ENCODE measurements at places on chromosomes 7 and 10.
A peak's percentile ranks its signal among the peaks of the same experiment; 100 is the strongest.

- no peak for DNase-seq
Measured at GRCh38 chr10:133471300-133472109, 17.8 kb downstream of the SCART1 start.

DNA sequence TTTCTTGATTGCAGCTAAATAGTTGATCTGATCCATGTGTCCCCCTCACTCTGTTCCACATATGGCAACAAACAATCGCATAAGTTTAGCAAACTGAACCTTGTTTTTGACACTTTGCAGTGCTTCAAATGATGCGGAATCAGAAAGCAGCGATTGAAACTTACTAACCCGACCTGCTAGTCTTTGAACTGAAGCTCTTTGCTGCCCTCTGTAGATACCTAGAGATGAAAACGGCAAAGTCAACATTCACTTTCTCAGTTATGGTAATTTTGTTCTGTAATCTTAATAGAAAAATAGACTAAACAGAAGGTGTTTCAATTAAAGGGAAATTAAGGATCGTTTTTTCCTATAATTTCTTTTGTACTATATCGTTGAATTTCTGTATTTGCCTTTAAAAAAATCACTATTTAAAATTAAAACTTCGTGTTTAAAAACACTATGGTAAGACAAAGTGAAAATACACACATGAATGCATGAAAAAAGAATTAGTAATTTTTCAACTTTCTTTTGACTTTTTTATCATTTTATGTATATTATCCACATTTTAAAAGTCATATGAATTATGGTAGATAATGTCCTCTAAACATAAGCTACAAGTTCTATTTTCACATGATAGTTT, 276.5 kb downstream of the MAGI2 start:
- peak; percentile 34 for DNase-seq

DNA sequence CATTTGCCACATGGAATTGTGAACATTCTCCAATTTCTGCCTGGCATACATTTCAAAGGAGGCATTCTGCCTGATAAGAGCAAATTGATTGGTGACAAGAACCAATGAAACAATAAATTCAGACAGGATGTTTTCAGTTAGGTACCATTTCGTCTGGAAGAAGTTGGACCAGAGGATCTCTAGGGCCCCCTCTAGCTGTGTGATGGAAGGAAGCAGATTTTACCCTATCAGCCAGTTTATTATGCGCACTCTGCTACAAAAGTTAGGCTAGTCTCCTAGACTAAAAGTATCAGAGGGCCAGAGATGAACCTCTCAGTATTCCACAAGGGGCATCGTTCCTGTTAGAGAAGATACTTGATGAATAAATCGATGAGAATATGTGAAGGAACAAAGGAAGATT, 118.0 kb downstream of the BUB3 start:
- no peak for DNase-seq

DNA sequence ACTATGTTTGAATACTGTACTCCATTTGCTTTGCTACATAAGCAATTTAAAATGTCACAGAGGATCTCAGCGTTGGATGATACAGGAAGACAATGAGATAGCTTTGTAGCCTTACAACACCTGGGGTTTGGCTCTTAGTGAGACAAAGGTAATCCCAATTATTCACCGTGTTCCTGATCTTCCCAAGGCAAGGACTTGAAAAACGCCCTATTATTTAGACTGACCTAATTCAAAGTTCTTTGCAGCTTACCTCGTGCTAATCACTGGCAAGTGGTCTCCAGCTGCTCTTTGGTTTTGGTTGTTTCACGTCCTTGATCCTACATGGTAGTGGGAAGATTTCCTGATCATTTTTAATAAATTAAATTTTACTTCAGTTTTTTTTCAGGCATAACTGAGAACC, 23.0 kb upstream of the C7orf33 start:
- no peak for DNase-seq

DNA sequence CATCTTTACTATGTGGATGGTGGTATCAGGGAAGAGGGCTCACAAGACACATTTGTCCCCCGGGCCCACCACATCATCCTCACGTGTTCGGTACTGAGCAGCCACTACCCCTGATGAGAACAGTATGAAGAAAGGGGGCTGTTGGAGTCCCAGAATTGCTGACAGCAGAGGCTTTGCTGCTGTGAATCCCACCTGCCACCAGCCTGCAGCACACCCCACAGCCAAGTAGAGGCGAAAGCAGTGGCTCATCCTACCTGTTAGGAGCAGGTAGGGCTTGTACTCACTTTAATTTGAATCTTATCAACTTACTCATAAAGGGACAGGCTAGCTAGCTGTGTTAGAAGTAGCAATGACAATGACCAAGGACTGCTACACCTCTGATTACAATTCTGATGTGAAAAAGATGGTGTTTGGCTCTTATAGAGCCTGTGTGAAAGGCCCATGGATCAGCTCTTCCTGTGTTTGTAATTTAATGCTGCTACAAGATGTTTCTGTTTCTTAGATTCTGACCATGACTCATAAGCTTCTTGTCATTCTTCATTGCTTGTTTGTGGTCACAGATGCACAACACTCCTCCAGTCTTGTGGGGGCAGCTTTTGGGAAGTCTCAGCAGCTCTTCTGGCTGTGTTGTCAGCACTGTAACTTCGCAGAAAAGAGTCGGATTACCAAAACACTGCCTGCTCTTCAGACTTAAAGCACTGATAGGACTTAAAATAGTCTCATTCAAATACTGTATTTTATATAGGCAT, 9.1 kb upstream of the CSGALNACT2 start:
- peak; percentile 84 for DNase-seq

DNA sequence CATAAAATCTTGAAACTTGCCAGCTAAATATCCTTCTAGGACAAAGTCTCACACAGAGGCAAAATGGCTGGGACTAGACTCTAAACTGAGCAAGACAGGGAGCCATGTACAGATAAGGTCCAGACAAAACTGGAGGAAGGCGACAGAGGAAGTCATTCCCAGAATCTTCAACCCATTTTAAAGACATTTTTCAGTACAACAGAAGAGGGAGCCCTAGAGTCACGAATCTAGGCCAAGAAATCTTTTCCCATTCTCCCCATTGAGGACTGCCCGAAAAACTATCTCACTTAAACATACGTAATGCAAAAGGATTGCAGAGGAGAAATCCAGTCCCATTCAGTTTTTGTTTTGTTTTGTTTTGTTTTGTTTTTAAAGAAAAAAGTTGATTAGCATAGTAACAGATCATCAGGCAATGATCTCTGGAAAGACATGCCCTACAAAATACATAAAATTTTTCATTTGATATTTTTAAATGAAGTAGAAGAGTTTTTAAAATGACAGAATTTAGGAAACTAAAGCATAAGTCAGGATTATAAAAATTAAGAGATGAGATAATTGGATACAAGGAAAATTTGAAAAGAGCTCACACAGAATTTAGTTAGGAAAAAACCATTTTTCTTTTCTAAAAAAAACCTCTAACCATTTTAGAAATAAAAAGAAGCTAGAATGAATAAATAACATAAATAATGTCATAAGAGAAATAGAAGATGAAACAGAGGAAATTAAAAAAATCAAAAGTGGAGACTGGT, 16.9 kb upstream of the PRF1 start:
- DNase-seq, result no peak

DNA sequence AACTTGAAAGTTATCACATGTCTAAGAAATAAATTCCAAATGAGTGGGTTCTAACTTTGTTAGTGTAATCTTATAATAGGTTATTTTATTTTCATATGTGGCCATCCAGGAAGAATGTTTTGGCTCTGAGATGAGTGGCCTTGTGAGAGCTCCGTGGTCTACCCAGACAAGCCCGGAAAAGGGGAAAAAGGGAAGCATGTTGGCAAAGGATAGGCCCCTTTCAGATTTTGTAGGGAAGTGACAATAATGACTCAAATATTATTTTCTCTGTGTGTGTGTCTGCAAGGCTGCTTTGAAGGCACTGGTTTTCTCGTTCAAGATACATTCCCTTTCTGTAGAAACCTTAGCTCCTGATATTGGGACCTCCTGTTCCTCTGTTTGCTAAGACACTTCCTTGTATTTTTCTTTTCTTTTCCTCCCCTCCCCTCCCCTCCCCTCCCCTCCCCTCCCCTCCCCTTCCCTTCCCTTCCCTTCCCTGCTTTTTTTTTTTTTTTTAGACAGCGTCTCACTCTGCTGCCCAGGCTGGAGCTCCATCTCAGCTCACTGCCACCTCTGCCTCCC, 240.8 kb downstream of the LRMDA start:
- DNase-seq, result no peak

GRCh38 chr7:131552053-131552452, 4.4 kb downstream of the PODXL start:
- DNase-seq, result no peak

GRCh38 chr7:84271543-84271942, 77.0 kb upstream of the SEMA3A start:
- no peak for DNase-seq

GRCh38 chr10:21146436-21146789, 249.3 kb upstream of the NEBL start:
- no peak for DNase-seq

GRCh38 chr10:4383651-4384098, 442.3 kb upstream of the AKR1E2 start:
- DNase-seq, result no peak

DNA sequence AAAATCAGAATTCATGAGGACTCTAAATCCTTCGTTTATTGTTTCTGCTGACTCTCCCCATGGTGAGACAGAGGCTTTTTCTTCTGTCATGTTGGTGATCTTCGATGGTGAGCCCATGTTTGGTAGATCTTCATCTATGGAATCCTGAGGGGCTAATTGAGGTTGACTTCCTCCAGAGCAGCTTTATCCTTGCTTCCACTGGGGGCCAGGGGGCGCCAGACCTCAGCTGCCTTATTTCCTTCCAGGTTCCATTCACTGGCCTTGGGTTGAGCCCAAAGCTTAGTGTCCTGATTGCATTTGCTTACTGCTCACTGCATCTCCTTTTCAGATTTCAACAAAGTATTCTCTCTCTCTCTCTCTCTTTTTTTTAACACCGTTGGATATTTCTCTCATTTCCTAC, 80.7 kb downstream of the GCC1 start:
- peak; percentile 8 for DNase-seq

- DNase-seq, result no peak
Measured at GRCh38 chr7:5545222-5545914, 121.7 kb upstream of the TNRC18 start.

GRCh38 chr10:89393898-89394297, 1.5 kb downstream of the IFIT1 start:
- DNase-seq, result no peak

DNA sequence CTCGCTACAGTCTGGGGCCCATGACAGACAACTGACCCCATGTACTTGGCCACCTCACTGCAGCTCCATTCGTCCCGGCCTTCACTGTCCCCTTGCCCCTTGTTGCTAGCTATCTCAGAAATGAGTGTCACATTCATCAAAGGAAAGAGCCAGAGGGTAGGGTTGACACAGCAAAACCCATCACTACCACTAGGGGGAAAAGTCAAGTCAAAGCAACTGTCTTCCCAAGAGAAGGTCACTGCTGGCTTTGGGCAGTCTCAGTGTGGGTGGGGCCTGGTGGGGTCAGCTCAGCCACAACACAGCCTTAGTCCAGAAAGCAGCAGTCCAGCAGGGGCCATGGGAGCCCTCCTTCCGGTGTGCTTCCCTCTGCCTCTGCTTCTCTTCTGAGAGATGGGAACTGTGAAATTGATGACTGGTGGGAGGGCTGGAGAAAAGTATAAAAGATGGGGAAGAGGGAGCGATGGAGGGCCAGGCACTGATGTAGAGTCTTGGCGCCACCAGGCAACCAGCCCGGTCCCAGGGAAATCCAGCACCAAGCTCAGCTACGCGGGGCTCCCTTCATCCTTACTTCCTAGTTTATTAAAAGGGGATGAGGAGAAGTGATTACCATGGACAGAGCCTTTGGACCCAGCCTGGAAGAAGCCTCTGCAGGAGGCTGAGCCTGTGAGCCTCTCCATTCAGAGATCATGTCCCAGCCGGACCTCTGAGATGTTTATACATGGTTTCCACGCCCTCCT, 58.0 kb downstream of the PLXNA4 start:
- DNase-seq, result peak; percentile 34

- DNase-seq, result no peak
Measured at GRCh38 chr7:14196555-14196954, 207.1 kb upstream of the ETV1 start.

GRCh38 chr7:574661-575395, 55.2 kb upstream of the PDGFA start:
- DNase-seq, result no peak

DNA sequence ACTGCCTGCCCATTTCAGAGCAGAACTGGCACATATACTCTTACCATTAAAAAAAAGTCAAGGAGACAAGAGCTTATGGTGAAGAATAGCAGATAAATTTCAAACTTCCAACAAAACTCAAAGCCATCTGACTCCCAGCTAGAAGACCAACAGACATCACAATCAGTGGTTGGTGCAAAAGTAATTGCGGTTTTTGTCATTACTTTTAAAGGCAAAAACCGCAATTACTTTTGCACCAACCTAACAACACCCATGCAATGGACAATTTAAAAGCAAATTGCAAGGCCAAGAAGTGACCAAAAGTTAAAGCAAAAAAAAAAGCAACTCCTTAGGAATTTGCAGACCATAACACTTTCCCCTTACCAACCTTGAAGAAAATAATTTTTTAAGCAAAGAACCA, 18.8 kb downstream of the GLI3 start:
- DNase-seq, result no peak

DNA sequence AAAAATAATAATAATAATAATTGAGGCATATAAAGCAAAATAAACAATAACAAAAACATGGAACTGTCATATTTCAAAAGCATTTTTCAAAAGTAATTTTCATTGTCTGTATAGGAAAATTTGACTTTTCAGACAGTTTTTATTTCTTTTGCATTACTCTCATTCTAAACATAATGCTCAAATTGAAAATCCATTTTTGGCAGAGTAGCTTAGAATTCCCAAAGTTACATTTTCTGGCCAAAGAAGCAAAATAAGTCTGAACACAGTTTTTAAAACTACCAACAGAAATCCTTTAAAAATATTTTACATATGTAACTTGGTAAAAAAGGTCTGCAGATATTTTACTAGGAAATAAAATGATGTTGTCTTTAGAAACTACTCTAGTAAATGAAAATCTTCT, 535.4 kb downstream of the ANKRD7 start:
- DNase-seq, result no peak

GRCh38 chr7:115973406-115973805, 57.2 kb downstream of the TFEC start:
- no peak for DNase-seq

- DNase-seq, result no peak
Measured at GRCh38 chr10:98997596-98997995, 238.1 kb downstream of the HPSE2 start.

- no peak for DNase-seq
Measured at GRCh38 chr10:49598986-49599385, 11.1 kb upstream of the SLC18A3 start.

- DNase-seq, result no peak
Measured at GRCh38 chr7:70459546-70459945, 672.4 kb upstream of the GALNT17 start.

DNA sequence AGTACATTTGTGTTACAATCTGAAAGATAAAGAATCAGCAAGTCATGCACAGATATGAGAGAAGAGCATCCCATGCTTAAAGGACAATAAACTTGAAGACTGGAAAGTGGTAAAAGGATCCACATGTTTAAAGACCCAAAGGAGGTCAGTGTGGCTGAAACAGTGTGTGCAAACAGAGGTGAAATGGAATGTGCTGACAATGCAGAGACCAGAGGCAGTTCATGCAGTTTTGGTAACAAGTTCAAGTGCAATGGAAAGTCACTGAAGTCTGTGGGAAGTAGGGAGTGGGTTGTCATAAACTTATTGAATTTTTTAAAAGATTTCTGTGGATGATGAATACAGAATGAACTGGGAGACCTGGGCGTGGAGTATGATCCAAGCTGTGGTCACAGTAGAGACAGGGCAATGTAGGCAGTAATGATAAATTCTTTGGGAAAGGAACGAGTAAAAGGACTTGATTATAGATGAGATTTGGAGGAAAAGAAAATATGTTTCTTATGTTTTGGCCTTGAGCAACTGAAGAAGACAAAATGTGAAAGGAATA, 408.0 kb downstream of the HGF start:
- no peak for DNase-seq
